ENCODE measurements at places on chromosomes 5 and 9.
A peak's percentile ranks its signal among the peaks of the same experiment; 100 is the strongest.

DNA sequence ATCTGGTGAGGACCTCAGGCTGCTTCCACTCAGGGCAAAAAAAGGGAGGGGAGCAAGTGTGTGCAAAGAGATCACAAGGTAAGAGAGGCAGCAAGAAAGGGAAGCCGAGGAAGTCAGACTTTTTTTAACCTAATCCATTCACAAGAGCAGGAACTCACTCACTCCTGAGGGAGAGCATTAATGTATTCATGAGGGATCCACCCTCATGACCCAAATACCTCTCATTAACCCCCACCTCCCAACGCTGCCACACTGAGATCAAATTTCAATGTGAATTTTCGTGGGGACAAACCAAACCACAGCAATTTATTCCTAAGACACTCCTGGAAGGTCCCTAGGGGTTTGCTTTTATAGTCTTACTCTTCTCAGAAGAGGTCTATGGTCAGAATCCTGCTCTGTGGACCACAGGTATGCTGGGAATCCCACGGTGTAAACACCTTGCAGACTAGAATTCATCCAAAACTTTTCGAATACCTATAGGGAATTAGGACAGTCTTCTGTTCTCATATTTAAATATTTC is 108.7 kb downstream of the HSD17B3 start:
- DNase-seq = no peak

DNA sequence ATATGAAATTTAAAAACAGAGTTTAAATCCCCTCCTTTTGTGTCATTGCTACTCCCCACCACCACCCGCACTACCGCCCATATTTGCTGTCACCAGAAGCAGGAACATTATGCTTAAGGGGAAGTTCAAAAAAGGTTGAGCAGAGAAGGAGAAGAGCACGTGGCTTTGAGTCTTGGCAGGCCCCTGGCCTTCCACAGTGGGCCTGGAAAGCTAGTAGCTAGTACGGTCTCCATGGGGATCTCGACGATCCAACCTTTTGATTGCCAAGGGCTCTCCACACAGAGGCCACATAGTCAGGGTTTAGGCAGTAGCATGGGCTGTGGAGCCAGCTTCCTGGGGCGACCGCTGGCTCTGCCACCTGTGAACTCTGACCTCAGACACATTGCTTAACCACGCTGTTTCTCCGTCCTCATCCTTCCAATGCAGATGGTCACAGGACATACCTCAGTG is 90.1 kb downstream of the GOLPH3 start:
- DNase-seq = no peak

DNA sequence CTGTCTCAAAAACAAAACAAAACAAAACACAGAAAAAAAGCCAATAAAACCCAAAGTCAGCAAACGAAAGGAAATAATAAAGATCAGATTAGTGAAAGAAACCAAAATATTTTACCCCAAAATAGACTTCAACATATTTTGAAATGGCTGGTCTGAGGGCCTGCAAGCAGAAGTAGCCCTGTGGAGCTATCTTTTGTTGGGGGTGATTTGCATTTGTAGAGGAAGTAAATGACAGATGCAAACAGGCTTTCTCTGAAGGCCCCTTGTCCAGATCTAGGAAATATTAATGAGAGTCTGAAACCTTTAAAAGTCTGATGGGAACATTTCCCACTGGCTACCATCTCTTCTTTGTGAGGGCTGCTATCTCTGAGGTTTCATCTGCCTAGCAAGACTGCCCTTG is 74.0 kb downstream of the GCNT4 start:
- no peak for DNase-seq

DNA sequence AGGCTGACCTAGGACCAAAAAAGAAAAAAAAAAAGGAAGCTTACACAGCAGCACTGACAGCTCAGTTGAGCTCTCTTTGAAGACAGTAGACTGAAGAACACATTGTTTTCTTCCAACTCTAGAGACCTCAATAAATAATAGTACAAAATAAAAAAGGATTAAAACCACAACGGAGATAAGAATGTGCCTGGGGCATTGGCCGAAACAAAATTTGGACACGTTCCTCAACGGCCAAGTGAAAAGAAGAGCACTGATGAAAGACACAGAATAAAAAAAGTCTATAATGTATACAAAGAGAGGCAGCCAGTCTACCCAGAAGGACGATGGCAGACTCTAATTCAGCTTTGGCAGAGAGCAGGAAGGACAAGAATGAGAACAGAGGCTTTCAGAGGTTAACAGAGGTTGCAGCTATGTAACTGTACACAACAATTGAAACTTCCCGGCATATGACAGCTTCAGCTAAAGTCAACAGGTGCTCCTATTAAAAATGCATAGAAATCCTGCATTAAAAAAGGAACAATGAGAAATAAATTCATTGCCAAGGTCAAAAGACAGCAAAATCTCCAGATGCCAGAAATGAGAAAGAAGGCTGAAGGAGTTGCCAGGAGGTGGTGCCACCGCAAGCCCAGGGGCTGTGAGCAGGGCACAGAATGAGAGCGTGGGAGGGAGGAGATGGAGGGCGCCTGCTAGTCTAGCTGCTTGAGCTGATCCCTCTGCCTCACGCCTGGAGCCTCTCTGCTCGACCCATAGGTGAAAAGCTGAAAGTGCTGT is 113.9 kb downstream of the DCP2 start:
- DNase-seq = peak; percentile 1

- DNase-seq = no peak
Observed at GRCh38 chr5:16600946-16601345, 15.9 kb downstream of the RETREG1 start.

DNA sequence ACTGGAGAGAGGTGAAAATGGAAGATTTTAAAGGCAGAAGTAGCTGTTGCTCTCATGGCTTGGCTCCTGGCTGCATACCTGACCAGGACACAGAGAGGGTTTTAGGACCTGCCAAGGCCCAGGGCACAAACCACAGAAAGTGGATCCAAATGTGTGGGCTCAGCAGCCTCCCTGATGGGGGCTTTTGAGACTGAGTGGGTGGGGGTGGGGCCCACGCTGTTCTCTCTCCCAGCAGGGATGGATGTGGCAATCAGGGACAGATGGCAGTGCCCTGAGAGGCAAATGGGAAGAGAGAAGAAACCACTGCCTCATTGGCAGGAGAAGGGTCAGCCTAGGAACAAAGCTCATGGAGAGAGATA is 34.9 kb upstream of the TIFAB start:
- DNase-seq = no peak

GRCh38 chr9:110579034-110579861 is at the start of gene SVEP1:
TSS of gene SVEP1 (minus strand) at chr9:110579741. CDS start at chr9:110579543, 198 bp downstream.
- no peak for DNase-seq

DNA sequence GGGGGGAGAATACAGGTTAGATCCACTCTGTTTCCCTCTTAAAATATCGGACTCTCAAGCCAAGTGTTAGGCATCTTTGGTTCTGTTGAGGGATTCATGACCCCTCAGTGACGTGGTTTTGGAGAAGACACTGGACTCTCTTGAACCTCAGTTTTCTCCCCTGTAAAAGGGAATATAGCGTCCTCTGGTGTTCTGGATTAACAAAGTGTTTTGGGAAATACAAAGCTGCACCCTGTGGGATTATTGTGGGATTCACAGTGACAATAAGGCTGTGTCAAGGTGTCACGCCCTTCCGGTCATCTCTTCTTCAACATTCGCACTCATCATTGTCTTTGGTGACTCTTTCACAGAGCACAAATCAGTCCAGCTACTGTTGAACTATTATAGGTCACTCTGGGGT is 139.0 kb downstream of the IRX1 start:
- DNase-seq = no peak

DNA sequence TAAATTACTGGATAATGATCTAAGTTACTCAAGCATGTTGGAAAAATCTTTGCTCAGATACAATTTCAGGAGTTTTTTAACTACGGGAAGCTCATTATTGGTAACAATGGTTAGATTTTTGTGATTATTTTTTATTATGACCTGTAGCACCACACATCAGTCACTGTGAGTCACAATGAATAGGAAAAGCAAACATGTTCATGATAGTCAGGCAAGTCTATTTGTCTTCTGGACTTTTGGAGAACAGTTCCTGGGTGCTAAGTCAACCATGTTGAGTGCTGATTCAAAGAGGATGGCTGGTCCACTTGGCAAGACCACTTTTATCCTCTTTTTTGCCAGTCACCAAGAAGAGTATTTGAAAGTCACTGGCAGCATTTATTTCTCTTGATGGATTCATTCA is 403.2 kb downstream of the KIF4B start:
- DNase-seq = no peak

DNA sequence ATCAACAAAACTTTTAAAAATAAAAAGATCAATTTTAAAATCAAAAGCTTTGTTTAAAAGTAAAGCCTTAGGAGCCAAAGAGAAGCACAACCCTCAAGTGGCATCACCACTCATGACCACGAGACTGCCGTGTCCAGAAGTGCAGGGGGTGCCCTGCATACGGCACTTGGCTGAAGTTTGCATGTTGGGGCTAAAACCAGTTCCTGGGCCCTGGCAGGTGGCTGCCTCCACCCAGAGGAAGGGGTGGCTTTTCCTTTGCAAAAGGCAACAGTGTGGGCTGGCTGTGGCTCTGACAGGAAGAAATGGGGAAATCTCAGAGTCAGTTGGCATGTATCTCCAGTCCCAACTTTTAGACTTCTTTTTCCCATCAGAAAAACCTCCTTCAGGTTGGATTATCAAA is 15.3 kb downstream of the TRMO start:
- no peak for DNase-seq

DNA sequence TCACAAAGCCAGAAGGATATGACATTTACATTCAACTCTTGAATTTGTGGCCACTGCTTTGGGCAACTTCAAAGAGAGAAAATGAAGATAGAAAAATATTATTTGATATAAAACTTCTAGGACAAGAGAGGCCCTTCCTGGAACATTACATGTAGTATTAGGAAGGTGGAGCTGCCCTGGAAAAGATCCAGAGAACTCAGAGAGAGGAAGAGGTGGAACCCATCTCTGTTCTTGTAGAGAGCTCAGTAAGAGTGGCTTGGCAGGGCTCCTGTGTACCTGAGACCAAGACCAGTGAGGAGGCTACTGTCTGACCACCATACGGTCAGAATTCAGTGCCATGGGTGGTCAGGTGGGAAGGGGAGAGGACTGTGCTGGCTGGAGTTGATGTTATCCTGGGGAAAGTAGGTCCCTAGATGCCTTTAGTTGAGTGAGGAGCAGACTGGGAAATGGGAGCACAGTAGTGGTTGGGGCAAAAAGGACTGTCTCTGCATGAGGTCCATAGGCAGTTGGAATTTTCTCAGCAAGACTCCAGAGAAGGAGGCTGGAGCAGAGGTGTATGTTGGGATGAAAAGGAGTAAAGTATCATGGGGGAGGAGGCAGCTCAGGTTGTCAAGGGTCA is 7.6 kb downstream of the TGFBI start:
- DNase-seq = no peak

GRCh38 chr5:107724642-107725041 is 53.9 kb upstream of the EFNA5 start:
- no peak for DNase-seq

DNA sequence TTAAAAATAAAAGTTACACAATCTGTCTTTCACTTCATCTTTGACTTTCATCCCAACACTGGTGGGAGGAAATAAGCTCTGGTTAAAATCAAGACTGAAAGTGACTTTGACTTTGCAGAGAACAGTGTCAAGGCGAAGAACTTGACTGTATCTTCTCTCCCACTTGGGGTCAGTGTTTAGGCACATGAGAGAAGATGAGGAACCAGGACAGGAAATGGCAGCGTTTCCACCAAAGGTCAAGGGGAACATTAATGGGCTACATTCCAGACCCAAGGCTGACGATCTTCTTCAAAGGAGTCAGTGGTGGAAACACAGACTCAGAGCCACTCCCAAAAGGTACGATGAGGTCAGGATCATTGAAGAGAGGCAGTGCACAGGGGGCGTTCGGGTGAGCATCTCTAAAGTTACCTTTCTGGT is 409.5 kb downstream of the ARHGEF28 start:
- DNase-seq = no peak

DNA sequence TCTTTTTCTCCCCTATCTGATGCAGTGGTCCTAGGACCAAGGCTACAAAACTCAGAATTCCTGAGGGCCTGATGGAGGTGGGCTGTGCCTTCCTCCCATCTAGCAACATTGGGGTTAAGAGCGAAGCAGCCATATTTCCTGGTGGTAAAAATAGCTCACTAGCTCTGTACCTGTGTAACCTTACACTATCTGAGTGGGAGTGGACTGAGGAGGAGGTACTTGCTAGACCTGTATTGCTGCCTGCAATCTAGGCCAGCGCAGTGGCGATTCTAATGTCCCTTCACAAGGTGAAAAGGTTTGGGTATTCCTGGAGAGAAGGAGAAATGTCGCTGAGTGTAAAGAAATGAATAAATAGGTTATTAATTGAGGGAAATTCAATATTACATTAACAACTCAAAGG is 80.2 kb upstream of the LIFR start:
- DNase-seq = no peak

- DNase-seq = no peak
Observed at GRCh38 chr5:74146796-74147195, 493.7 kb downstream of the ENC1 start.

DNA sequence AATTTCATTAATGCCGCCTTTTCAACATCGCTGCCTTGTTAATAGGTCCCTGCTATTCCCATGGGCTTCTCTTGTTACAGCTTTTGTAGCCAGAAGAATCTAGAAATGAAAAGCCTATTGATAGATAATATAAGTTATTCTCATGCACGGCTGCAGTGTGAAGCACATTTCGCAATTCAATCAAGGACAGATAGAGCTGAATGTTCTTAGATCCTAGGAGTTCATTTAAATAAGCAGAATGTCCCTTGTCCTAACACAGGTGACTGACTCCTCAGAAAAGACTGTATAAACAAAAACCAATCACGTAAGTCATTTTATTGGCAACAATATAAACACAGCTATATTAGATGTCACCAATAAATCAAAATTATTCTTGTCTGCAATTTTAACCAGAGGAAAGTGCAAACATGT is 9.4 kb downstream of the GLIS3 start:
- DNase-seq = no peak

DNA sequence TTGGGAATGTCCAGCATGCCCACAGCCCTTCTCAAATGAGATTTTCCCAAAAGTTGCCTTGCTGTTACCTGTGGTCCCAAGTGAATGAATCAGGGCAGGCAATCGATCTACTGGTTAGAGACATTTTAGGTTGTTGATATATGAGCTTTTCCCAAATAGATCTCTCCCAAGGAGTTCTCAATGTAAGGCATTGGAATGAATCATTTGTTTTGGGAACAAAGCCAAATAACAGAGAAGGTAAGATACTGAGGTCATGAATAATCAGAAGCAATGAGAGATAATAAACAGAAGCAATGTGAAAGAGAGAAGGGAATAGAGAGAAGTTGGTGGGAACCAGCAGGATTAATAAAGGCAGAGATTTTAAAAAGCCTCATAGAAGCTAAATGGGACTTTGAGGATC is 93.6 kb upstream of the FER start:
- no peak for DNase-seq

All from stimulated activated CD4-positive, alpha-beta T cell treated with anti-CD3 and anti-CD28 coated beads, Interleukin-1b, Interleukin-23, amount 100 ng/mL, for 4 hours (primary cell).